Hematopoietic multipotent progenitor cell (in vitro differentiated cells): ENCODE measurements at places on chromosomes 4 and X. TPM values are rescaled to one million over a fixed set of nuclear protein-coding genes. Genes with fewer than 3 reads are reported as not detected.
A peak's percentile ranks its signal among the peaks of the same experiment; 100 is the strongest.

Gene RNF128
- total RNA-seq: not detected

Gene PPP4R3C
- total RNA-seq: not detected

GRCh38 chr4:2290974-2291704 is 29.2 kb upstream of the MXD4 start:
- DNase-seq: peak; percentile 93

DNA sequence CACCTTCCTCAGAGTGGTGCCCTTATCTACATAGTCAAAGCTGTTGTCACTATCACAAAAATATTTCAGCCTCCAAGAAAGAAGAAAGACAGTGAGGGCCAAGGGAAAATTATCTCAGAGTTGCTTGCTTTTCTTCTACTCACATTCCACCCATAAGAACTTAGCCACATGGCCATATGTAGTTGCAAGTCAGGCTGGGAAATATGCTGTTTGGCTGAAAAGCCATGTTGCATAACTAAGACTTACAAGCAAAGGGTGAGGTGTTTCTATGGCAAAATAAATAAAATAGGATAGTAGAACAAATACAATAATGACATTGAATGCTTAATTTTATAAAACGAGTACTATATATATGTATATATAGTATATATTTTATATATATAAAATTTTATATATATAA is 365.9 kb upstream of the PABPC4L start:
- DNase-seq: no peak

- DNase-seq: peak; percentile 48
Observed at GRCh38 chrX:44873415-44874276, 658 bp downstream of the KDM6A start.

DNA sequence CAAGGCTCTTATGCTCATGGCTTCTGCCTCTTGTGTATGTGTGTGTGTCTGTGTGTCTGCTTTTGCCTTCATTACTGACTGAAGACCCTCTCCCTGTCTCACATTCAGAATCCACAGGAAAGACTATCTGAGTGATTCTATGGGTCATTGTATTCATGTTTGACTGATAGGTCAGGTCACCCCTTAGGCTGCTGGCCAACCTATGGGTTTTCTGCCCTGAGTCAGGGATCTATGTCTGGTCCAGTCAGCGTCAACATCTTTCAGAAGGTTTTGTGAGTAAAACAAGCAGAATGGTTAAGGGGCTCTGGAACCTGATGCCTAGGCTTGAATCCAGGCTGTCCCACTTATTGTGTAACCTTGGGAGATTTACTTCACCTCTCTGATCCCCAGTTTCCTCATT is 30.5 kb downstream of the NHSL2 start:
- DNase-seq: no peak

DNA sequence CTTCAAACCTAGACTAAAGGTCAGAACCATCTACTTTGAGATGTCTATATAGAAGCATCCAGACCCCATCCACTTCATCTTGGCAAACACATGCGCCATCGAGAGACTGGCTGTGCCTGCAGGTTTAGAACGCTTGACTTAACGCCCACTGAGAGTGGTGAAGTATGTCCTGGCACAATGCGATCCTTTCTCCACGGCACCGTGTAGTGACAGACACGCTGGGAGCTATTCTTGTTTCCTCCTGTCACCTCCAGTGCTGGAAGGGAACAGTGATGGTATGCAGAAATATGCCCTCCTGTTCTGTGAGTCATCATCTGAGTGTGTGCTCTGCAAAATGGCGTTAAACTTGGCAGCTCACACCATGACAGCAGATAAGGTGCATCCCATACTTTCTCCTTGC is 330.2 kb downstream of the NLGN4X start:
- no peak for DNase-seq

- DNase-seq: no peak
Observed at GRCh38 chrX:40975951-40976350, 109.3 kb upstream of the USP9X start.

- DNase-seq: no peak
Observed at GRCh38 chrX:100405424-100405823, 4.6 kb downstream of the PCDH19 start.

- DNase-seq: no peak
Observed at GRCh38 chrX:10326578-10326977, 169.8 kb downstream of the CLCN4 start.

- DNase-seq: no peak
Observed at GRCh38 chrX:23201706-23202105, 132.9 kb upstream of the PTCHD1 start.

DNA sequence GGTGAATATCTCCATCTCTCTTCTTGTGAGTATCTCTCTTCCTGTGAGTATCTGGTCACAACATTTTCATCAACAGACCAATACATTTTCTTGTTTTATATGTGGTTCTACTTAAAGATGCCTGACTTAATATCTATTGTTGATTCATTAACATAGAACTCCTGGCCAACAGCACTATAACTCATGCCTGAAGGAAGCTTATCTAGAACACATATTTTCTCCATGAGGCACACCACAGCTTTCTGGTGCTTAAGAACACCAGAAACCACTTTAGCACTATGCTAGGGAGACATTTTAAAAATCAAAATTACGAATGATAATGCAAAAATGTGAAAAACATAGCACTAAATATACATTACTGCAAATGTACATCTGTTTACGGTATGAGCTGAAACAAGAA is 190.4 kb downstream of the GABRB1 start:
- DNase-seq: no peak

DNA sequence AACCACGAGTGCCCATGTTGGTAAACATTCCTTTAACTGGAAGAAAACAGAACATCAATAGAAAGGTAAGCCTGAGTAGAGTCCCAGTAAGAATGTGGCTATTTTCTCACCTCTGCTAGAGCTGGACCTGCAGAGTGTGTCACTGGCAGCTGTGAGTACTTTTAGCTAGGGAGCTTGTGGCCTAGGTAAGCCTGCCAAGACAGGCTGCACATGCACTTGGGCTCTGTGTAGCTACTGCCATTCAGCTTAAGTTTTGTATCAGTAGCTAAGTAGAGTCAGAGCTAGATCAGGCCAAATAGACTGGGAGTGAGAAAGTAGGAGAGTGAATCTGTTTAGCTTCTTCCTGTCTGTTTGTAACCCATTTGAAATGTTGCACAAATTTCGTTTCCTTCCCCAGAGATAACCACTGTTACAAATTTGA is 35.3 kb downstream of the RBPJ start:
- DNase-seq: no peak

DNA sequence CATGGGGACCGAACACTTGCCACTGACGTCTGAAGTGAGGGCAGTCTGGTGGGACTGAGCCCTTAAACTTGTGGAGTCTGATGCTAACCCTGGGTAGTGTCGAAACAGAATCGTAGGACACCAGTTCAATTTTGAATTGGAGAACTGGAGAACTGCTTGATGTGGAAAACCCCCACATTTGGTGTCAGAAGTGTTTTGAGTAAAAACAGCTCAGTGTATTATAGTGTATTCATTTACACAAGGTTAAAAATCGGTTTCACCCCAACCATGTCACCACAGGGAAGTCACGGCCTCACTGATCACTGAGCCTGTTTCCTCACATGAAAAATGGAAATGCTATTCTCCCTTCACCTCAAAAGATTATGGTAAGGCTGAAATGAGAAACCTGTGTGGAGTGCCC is 21.9 kb downstream of the PIN4 start:
- DNase-seq: no peak

- no peak for DNase-seq
Observed at GRCh38 chr4:139171876-139172691, 4.9 kb downstream of the ELF2 start.

DNA sequence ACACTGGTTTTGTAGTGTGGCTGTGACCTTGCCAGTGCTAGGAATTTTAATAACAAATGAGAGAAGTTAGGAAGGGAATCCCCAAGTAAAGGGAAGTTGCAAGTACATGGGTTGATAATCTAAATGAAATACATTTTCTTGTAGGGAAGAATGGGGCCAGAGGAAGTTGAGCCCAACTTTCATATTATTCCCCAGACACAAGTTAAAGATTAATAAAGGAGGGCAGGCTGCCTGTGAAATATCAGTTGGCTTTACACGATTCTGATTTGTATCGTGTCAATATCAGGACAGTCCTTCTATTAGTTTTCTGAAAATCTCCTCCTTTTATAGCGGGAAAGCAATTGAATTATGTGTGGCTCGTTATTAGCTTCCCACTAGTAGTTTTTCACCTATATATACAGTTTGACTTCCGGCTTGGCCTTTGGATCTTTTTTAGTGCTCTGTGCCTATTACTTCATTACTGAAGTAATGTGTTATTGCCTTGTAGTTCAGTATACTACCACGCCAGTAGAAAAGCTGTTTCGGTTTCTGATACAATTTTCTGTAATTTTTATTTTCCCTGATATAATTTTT is 1.7 kb downstream of the PDLIM5 start:
- no peak for DNase-seq

GRCh38 chrX:148722966-148723365 is 222.5 kb downstream of the AFF2 start:
- DNase-seq: no peak
